ENCODE measurements at places on chromosomes 1 and 21.

DNA sequence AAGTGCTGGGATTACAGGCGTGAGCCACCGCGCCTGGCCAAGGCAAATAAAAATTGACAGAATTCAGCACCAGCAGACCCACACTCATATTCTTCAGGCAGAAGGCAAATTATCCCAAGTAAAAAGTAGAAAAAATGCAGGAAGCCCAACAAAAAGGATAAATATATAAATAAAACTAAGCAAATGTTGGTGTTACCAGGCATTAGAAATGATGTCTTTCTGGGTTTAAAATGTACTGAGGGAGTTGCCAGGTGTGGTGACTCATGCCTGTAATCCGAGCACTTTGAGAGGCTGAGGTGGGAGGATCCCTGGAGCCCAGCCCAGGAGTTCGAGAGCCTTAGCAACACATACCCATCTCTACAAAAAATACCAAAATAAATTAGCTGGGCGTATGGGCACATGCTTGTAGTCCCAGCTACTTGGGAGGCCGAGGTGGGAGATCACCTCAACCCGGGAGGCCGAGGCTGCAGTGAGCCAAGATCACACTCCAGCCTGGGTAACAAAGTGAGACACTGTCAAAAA, 6.3 kb downstream of the INTS11 start:
- no peak for DNase-seq

- DNase-seq = peak; percentile 51
Observed at GRCh38 chr1:63593886-63594605, 835 bp downstream of the PGM1 start.

- no peak for DNase-seq
Observed at GRCh38 chr1:43235040-43235439, 34.7 kb upstream of the TMEM125 start.

DNA sequence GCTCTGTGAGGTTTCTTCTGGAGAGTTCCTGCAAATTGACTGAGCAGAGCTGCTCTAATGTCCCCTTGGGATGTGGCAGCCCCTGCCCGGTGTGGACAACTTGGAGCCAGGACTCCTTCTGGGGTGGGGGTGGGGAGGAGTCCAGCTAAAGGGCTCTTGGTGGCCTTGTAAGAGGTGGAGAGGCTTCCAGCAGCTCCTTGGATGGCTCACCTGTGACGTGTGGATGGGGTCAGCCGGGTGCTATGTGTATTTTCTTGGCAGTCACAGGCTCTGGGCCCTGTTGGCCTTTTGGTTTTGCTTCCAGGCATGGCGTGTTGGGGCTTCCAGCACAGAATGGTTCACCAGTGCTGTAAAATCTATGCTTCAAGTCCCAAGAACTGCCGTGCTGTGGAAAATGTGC, 38.2 kb downstream of the TRAPPC10 start:
- DNase-seq = no peak

DNA sequence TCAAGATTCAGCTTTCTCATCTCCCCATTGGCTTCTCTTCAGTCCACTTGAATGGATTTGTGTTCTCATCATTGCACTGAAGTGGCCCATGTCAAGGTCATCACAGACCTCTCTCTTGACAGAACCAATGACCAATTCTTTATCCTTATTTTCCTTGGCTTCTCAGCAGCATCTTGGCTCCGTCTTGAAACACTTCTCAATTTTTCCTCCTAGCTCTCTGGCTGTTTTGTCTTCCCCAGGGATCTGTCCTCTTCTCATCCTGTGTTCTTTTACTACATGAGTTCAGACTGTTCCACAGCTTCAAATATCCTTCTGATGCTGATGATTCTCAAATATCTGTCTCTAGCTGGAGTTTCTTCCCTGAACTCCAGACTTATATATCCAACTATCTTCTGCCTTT, 78.6 kb downstream of the COLGALT2 start:
- DNase-seq = no peak

DNA sequence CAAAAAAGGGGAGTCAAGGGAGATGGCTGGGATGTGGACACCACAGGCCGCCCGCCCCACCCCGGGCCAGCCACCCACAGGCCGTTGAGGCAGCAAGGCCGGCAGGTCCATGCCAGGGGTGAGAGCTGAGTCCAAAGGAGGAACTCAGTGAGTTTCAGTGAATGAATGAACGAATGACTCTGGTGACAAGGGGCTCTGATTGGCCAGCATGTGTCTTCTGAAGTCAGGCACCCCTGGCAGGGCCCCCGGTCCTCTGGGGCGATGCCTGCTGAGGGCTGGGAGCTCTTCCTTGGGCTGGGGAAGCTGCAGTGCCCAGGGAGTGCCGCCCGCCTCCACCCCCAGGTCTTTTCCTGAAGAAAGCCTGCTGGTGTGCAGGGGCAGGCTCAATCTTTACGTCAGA, 236.1 kb upstream of the VAMP3 start:
- no peak for DNase-seq

DNA sequence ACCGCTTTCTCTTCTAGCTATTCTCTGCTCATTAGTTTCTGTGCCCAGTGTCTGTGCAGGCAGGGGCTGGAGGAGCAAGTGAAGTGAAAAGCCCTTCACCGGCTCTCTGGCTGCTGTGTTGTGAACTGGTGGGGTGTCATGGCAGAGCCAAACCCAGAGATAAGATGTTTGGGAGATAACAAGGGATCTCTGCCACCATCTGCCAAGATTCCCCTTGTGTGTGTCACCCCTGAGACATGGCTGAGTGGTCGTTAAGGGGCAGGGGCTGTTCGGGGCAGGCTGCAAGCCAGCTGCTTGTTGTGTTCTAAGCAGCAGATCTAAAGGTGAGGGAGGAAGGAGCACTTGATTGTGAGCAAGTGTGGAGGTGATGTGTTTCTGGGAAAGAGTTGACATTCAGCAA, 24.5 kb downstream of the CNIH3 start:
- DNase-seq = no peak

DNA sequence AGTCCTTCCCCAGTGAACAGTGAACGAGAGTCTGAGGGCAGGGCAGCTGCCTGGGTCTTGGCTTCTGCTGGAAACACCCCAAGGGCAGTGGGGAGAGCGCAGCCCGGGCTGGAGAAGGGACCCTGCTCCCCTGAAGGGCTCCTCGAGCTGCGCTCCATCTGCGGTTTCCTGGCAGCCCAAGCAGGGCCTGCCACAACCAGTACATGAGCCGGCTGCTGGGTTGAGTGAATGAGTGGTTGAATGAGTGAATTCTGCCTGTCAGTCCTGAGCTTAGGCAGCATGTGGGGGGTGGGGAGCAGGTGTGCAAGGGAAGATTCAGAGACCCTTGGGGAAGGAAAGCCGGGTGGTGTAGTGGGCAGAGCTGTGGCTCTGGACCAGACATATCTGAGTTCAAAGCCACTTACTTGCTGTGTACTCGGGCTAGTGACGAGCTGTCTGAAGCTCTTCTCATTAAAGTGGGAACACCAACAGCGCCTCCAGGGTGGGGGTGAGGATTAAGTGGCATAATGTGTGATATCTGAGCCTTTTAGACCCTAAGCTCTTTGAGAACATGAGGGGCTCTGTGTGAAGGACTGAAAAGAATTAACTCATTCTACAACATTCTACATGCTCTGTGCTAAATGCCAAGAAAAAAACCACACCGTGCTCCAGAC, 3.7 kb downstream of the OPRD1 start:
- no peak for DNase-seq

All from endothelial cell (in vitro differentiated cells).